Activated CD4-positive, alpha-beta T cell treated with anti-CD3 and anti-CD28 coated beads for 36 hours (primary cell): ENCODE measurements at places on chromosomes 2 and 18. TPM values are rescaled to one million over a fixed set of nuclear protein-coding genes. Genes with fewer than 3 reads are reported as not detected.

GRCh38 chr18:3615374-3615985 lies 165.5 kb downstream of the TGIF1 start:
- DNase-seq, result no peak

DNA sequence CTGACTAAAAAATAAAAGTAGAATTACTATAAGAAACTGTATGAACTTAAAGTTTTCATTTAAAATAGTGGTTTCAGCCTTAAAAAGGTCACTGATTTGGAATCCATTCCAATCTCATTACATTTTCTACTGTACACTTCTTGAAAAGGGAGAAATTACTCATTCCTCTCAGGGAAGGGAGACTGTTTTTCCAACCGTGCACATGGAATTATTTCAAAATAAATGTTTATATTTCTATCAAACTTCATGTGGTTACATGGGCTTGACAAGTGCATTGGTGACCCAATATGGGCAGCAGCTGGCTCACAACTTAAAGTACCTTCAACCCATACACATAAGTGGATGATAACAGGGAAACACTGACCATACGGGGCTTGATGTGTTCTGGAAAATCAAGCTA lies 324.5 kb upstream of the THUMPD2 start:
- DNase-seq, result no peak

DNA sequence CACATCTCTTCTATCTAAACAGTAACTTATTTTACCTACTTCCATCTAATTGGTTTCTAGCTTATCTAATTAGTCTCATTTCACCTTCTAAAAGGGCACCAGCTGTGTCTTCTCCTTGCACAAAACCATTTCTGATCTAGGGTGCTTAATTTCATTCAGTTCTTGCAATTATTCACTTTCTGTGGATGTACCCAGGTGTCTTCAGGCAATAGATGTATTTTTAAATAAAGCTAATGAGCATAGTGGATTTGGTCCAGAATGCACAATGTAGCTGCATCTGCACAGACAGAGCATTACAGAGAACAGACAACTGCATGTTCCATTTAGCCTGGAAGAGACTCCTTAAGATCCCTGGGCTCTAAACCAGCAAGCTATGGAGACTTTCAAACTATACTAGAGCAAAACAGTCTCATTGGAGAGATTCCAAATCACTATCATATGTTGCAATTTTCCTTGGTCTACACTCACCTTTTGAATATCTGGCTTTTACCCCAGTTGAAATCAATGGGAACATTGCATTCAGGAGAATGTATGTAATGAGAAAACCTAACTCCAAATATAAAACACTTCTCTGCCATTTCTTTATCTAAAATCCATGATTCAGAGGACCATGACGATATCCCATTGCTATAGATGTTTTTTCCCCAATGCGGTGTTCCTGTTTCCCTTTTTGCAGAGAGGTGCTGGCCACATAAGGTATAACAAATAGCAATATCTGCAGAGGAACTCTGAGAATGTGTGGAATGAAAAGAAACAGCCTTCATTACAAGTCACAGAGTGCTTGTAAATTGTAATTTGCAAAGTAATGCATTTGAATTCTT lies 3.5 kb upstream of the RFX8 start:
- DNase-seq, result no peak

Gene MAPK4
- total RNA-seq, result not detected

Gene KLHL29
- total RNA-seq, result 2.0 TPM

Gene NRBP1
- 74.4 TPM for total RNA-seq
